ENCODE measurements at places on chromosomes 13 and 19.

- DNase-seq = no peak
Measured at GRCh38 chr13:29754473-29754806, 96.0 kb downstream of the UBL3 start.

- DNase-seq = no peak
Measured at GRCh38 chr13:99322297-99323103, 15.3 kb upstream of the GPR183 start.

GRCh38 chr19:4506449-4507149, 11.7 kb downstream of the PLIN4 start:
- DNase-seq = no peak

GRCh38 chr19:55005684-55006488, 32.2 kb downstream of the GP6 start:
- peak; percentile 18 for DNase-seq

- no peak for DNase-seq
Measured at GRCh38 chr13:76048675-76049375, 412.7 kb downstream of the LMO7 start.

DNA sequence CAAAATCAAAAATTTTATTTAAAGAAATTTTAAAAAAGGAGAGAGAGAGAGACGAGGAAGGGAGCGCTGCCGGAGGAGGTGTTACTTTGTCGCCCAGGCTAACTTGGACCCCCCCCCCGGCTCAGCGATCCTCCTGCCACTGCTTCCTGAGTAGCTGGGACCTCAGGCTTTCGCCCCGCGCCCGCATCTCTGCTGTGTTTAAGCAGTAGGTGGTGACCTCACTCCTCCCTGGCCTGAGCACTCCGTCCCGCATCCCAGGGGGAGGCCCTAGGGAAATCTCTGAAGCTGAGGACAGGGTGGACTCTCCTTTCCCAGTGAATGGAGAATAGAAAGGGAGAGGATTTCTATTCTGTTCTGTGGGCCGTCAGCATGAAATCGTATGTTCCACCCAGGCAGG, 485 bp upstream of the ZNF845 start:
- DNase-seq = peak; percentile 55

DNA sequence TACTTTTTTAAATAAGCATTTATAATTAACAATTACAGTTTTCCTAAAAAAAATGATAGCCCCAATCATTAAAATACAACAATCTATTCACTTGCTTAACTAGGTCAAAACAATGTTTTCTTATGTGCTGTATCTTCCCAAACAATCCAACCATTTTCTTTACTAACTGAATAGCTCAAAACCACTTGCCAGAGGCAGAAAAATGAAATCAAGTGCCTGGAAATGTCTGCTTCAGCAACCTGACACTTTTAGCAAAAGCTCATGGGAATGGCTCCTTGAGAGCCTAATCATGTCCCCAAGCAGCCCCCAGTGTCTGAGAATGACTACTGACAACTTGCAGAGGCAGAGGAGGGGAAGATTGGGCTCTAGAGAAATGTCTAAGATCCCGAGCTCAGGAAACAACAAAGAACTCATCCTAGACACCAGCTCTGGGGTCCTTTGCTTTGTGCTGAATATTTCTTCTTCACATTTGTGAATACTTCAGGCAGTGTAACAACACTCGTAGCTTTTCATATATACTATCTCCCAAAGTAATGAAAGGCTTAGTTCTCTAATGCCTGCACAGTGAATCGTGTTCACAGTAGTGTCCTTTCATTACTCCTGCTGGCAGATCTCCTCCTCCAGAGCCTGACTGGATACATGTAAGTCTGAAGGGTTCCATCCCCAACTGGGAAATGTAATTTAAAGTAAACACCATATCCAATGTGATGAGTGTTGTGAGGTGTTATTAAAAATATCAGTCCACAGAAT, 280.0 kb downstream of the LHFPL6 start:
- no peak for DNase-seq

DNA sequence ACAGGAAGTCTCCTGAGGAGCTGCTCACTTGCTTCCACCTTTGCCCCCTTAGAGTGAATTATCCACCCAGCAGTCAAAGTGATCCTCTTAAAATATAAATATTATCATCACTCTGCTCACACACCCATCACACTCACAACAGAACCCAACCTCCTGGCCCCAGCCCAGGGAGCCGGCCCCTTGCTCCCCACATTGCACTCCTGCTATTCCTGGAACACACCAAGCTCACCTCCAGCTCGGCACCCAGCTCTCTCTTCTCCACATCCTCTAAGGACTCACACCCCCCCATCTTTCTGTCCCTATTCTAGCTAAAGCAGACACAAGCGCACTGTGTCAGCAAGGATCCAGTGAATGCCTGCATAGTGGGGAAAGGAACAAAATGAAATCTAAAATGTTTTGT, 7.0 kb downstream of the TUBGCP3 start:
- DNase-seq = no peak

Measured in femur (tissue), 1 donor.